ENCODE measurements at places on chromosomes 12 and 14.

DNA sequence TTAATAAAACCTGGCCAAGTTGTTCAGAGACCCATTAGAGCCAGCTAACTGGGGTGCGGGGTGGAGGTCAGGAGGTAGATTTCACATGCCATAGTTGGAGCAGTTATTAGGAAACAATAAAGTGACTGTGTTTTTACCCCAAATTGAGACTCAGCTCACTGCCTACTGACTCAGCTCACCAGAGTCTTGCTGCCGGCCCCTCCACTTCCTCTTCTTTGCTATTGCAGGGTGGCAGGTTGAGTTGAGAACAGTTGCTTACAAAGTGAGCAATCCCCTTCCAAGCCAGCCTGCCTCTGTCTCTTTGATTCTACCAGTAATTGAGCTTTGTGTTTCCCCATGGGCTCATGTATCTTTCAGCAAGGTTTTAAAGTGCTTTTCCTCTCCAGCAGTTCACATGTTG, 12.9 kb downstream of the ST8SIA1 start:
- peak; percentile 37 for DNase-seq

DNA sequence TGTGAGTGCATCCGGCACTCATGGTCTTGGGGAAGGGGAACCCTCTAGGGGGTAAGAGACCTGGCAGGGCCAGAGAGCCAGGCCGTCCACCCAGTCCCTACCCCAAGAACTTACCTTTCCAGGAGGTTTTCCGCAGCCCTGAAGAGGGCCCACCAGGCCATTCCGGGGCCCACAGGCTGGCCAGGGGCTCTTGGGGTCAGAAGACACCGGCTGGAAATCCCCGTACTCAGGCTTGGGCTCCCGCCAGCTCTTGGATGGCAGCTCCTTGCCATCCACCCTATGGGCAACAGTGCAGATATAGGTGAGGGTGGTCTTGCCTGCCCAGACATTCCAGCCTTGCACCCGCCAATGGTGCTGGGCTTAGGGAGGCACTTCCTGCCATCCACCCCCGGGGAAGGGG, 34.6 kb downstream of the NCKAP5L start:
- DNase-seq: no peak

- DNase-seq: no peak
Observed at GRCh38 chr14:64760916-64761315, 56.7 kb downstream of the PLEKHG3 start.

- DNase-seq: no peak
Observed at GRCh38 chr12:49276304-49277290, 11.7 kb downstream of the TUBA1C start.

DNA sequence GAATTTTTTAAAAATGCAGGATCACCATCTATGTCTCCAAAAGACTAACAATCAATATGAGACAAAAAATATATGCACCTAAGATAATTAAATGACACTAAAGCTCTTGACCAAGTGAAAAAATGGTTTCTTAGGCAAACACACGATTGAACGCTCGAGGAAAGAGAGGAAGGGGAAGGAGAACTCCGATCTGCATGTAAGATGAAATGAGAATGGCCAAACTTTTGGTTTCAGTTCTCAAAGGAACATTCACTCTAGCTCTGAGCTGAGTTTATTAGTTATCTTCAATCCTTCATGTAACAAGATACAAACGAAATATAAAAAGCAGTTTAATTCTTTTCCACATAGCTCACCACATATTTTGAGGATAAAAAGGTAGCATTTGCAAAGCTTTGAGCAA, 2.8 kb downstream of the DYRK4 start:
- no peak for DNase-seq

- DNase-seq: no peak
Observed at GRCh38 chr12:132546647-132547046, 56.7 kb downstream of the FBRSL1 start.

DNA sequence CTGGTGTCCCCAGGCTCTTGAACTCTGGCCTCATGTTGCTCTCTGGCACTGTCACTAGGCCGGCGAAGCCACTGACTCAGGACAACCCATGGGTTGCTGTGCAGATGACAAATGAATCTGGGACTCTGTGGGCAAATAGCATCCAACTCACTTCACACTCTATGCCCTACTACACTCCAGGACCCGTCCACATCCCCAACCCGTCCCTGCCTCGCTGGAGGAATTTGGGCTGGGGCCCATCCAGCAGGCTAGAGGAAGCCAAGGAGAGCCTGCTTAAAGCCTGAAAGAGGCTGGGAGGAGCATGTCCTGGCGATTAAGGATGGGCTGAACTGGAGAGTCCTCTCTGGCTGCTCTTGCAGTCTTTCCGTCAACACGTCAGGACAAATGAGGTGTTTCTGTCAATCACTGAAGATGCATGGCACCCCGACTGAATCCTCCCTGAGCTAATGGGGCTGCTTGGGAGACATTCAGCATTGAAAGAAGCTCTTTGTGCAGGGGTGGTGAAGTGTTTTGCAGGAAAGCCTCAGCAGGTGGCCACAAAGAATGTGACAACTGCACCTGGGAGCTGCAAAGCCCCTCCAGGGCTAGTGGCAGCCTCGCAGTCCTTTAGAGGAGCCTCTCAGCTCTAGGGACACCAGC, 71.7 kb downstream of the ANO2 start:
- no peak for DNase-seq

DNA sequence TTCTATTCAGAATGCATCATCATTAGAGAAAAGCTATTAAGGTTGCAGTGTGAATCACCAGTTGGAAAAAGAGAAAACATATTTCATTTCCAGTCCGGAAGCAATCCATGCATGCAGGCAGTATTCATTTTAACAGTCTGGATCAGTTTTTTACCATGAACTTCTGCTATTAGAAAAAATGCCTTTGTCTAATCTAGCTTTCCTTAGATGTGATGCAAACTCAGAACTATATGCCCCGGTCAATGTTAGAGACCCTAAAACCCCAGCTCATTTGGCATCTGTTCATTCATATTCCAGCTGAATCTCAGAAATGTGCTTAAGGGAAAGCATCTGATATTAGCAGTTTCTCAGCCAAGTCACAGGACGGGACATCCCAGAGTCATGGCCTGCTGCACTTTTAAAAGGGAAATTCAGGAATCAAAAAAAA, 8.5 kb downstream of the IRAK3 start:
- no peak for DNase-seq

GRCh38 chr12:89959179-89959578, 250.5 kb upstream of the ATP2B1 start:
- DNase-seq: no peak

GRCh38 chr14:104307627-104308401, 169.4 kb downstream of the KIF26A start:
- no peak for DNase-seq

DNA sequence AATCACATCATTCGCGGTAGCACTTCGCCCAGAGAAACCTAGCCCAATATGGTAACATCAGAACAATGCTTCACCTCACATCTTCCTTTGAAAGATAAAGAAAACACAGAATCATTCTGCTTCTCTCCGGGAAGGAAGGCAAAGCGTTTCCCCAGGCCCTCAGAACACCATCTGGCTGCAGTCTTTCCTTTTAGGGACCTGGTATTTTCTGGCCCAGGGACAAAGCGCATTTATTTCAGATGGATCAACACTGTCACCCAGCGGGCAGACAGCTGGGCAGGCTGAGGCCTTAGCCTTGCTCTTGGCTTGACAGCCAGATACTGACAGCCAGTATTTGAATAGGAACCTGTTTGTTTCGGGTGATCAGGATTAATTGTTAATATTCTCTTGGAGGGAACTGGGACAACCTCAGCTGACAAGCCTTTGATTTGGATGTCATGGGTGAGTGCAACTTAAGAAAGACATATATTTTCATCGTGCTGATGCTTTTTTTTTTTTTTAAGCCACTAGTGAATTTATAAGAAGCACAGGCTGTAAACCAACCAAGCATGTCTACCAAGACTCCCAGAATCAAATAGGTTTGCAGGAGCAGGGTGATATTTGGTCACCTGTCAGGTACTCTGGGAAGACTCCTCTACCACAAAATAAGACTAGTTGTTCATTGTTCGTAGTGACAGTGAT, 118.9 kb downstream of the VEZT start:
- DNase-seq: no peak

DNA sequence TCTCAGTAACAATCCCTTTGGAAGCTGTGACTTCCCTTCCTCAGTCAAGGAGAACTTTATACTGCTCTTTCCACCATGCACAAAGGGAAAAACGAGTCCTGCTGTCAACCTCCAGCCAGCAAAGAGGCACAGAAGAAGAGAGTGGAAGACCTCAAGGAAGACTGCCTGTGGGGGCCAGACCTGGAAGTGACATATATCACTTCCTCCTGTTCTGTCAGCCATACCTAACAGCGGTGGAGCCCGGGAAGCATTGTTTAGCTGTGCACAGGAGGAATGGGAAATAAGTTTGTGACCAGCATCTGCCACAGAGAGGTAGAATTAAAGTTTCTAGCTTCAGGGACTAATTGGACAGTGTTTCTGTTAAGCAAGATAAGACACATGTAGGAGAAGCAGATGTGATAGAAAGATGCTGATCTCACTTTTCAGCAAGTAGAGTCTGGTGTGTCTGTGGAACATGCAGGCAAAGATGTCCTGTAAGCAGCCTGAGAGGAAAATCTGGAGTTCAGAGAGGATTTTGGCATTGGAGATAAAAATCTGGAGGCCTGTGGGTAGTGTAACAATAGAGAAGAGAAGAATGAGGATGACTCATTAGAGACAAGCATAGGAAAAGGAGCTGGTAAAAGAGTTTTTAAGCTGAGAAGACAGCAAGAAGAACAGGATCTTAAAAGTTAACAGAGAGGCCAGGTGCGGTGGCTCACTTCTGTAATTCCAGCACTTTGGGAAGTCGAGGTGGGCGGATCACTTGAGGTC, 141.6 kb upstream of the CPSF6 start:
- DNase-seq: no peak

DNA sequence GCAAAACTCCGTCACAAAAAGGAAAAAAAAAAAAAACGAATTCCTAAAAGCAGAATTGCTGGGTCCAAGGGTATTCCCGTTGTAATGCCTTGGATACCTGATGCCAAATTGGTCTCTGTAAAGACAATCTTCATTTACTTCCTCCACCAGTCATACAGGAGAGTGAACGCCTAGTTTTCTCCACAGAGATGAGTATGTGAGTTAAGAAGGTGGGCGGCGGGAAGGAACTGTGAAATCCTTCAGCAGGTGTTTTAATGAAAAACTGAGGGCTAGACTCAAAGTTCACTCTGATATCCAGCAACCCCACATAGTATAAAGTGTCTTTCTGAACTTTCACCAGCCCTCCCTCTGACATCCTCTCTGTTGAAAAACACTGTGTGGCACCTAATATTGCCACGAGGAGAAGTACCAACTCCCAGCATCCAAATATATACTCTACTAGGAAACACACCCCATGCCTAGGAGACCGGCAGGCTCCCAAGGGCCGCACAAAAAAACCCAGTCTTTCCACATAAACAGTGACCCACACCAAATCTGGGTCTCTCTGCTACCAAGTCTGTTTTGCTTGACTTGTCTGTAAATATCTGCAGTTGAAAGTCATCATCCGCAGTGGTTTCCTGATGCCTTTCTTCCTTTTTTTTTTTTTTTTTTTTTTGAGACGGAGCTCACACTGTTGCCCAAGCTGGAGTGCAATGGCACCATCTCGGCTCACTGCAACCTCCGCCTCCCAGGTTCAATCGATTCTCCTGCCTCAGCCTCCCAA, 30.3 kb upstream of the FOXN3 start:
- no peak for DNase-seq

DNA sequence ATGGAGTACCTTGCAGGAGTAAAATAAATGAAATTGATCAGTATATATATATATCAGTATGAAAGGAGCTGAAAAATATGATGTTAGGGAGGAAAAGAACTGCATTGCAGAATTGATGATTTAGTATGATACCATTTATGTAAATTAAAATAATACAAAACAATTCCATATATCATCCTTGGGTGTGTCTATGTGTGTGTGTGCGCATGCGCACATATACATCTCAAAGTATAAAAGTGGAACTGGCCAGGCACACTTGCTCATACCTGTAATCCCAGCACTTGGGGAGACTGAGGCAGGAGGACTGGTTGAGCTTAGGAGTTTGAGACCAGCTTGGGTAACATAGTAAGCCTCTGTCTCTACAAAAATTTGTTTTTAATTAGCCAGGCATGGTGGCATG, 15.4 kb downstream of the GALNT16 start:
- DNase-seq: no peak

DNA sequence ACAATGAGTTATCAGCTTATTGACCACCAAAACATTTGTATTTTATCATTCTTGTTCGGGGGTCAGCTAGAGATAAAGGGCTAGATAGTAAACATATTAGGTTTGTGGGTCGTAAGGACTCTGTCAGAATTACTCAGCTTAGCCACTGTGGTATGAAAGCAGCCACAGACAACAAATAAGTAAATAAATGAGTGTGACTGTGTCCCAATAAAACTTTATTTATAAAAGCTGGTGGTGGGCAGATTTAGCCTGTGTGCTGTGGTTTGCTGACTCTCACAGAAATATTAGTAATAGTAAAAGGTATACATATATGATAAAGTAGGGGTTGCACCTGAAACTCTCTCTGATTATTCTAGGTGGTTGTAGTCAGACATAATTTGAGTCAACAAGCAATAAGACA, 56.1 kb downstream of the TPH2 start:
- no peak for DNase-seq

All from activated T-cell treated with anti-CD3 and anti-CD28 coated beads, Interleukin-2, amount 50 U/mL, for 24 hours (primary cell).